Epithelial cell of esophagus (primary cell): ENCODE measurements at places on chromosomes 5 and 9.

DNA sequence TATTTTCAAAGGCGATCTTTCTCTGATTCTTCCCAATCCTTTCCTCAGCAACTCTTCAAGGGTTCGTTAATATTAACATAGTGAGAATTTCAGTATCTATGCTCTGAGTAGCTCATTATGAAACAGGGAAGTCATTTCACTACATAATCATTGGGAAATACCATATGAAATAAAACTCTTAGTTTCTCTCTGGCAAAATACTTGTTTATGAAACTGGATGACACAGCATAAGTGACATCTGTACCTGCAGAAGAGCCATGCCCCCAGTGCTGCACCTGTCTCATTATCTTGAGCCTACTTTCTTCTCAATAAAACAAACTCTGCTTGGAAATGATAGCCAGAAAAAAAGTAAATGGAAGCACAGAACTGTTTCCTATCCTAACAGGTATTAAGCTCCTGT lies 33.8 kb upstream of the OTULIN start:
- DNase-seq: no peak

GRCh38 chr9:116842658-116843057 lies 155.6 kb downstream of the TRIM32 start:
- peak; percentile 29 for DNase-seq

GRCh38 chr5:56112526-56113121 lies 117.9 kb upstream of the IL6ST start:
- DNase-seq: peak; percentile 90

GRCh38 chr5:116773926-116774325 lies 199.3 kb upstream of the SEMA6A start:
- no peak for DNase-seq

- no peak for DNase-seq
Measured at GRCh38 chr5:90170261-90170660, 239.3 kb downstream of the CETN3 start.

DNA sequence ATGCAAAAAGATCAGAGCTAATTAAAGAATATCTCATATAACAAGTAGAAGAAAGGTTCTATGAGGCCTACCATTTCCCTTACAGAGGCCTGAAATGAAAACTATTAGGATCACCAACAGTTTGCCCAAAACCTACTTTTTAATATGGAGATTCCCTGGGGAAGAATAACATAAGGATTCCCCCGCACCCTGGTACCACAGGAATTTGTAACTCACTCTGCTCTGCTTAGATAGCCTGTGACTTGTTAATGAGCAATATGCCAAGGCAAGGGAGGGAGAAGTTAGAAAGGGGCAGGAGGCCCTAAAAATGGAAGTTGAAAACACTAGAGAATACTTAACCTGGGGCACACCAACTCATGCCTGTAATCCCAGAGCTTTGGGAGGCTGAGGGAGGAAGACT lies 107.0 kb downstream of the CDH6 start:
- no peak for DNase-seq

DNA sequence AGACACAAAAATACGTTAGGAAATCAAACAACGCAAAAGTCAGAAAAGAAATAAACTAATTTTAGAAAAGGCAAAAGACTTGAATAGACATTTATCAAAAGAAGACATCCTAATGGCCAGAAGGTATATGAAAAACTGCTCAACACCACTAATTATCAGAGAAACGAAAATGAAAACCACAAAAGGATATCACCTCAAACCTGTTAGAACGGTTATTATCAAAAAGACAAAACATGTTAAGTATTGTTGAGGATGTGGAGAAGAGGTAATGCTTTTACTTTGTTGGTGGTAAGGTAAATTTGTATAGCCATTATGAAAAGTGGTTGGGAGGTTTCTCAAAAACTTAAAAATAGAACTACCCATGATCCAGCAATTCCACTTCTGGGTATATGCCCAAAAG lies 230.0 kb upstream of the RGMB start:
- DNase-seq: no peak

DNA sequence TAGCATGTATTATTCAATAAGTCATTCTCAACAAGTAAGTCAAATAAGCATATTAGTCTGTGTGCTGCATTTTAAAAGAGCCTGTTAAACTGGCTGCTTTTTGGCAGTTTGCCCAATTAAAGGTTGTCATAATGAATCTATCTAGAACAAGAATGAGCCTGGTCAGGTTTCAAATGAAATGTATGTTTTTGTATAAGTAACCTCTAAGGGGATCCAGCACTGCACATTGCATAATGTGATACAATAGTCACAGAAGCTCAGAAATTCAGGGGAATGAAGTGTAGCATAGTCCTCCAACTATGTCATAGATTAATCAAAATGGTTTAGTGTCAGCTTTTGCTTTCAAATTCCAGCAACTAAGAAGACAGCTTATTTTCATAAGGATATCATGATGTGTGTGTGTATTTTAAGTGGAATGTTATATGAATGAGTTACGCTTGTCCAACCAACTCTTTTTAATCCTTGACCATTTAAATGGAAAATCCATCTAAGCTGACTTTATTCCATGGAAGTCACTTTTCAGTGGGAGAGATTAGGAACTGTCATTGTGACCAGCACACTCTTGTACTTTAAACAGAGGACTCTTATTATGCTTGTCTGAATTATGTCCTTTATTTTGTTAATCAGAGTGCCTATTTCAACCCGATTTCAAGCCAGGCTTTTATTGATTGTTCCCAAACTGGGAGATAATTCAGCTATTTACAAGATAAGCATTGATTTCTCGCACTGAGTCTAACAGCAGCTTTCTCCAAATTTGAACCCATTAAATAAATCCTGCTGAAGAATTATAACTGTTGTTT lies 283.9 kb upstream of the ADAMTSL1 start:
- peak; percentile 72 for DNase-seq

DNA sequence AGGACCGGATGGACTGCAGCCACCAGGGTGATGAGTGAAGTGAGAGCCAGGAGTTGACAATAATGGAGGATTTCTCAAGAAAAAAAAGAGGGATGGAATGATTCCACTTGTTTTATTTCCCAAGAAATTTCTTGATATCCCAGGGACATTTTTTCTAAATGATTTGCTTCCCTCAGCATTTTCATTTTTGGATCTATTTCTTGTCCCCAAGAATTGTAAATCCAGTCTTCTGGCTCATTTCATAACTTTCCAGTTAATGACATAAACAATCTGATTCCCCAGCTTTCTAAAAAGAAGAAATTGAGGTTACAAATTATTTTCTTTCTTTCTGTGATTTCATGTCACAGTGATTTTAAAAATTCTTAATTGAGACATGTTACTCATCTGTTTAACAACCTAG lies 446.5 kb downstream of the PRR16 start:
- DNase-seq: no peak

DNA sequence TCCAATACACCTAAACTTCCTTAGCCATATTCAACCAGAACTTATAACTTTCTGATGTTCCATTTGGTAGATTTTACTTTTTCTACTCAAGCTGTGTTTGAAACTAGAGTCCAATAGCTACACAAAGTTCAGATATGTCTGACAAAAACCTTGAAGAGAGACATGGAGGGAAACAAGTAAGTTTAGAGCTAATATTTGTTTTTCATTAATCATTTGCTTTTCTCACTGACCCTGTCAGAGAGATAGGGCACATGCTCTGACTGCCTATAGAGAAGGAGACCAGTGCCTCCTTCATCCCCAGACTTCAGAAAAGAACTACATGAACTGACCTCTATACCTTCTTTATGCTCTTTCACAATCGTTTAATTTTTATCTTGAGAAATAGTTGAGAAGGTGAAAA lies 157.0 kb upstream of the PPP1R2B start:
- DNase-seq: no peak

DNA sequence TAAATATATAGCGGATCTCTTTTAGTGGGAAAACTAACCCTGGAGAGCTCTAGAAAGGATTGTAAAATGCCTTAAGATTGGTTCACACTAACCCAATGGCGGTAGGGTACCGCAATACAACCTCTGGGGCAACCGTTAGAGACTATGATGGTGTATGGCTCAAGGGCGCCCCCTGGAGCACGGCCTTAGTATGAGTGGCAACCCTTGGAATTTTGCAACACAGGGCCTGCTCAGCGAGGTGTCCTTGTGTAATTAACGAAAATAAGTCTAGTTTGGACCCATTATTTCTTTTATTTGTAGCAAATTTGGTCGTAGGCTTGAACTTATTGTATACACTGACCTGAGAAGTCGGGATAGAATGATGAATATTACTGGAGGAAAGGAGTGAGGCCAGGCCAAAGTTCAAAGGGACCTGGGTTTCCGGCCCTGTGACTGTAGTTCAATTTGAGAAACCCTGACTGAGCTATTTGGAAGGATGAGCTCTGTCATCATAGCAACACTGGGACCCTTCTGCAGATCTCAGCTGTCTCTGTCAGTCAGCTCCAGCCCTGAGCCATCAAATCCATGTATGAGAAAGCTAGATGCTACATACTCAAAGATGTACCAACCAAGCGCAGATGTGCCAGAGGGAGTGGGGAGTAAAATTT lies 54.8 kb downstream of the CAMK4 start:
- peak; percentile 73 for DNase-seq

DNA sequence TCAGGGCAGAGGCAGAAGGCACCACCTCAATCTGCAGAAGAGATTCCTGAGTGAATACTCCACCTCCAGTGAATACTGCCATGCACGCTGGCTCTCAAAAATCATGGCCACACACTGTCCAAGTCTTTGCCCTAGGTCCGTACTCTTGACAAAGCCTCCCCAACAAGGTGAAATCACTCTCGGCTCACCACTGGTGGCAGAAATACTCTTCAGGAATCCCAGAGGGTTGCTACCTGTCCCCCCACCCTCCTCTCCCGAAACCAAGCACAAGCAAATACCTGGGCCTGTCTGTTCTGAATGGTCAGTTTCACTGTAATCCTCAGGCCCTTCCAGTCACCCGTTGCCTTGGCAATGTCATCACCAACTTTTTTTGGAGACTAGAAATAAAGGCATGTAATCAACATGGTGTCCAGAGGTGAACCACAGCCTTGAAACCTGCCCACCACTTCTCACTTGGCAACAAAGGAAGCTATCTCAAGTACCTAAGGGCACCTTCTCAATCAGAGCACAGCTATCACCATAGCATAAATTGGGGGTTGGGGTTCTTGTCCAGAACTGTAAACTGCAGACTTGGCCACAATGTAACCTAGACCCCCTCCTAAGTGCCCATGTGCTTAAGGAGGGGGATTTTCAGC lies 1.8 kb downstream of the RPL12 start:
- DNase-seq: no peak

- no peak for DNase-seq
Measured at GRCh38 chr5:141811287-141812155, 66.7 kb downstream of the PCDH1 start.

GRCh38 chr5:39201160-39201780 lies 18.1 kb downstream of the FYB1 start:
- DNase-seq: no peak

DNA sequence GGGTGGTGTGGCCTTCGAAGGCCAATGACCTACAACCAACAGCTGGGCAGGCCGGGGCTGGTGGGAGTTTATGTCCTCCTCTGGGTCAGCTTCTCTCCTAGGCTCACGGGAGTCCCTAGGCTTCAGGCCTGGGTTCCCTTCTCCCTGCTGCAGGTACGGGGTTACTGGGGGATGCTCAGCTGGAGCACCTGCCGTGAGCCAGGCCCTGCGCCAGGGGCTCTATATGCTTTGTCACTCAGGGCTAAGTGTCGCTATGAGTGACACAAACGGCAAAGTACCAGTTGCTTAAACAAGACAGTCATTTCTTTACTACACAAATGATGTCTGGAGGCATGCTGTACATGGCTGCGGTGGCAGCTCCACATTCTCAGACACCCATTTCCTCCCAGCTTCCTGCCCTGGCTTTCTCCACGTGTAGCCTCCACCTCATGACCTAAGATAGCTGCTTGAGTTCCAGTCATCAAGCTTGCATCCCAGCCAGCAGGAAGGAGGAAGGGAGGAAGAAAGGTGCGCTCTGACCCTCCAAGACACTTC lies 22.5 kb upstream of the NINJ1 start:
- DNase-seq: no peak

GRCh38 chr5:160116991-160117390 lies 2.3 kb downstream of the PWWP2A start:
- DNase-seq: no peak

GRCh38 chr9:127219520-127219919 lies 45.1 kb upstream of the GARNL3 start:
- DNase-seq: no peak

DNA sequence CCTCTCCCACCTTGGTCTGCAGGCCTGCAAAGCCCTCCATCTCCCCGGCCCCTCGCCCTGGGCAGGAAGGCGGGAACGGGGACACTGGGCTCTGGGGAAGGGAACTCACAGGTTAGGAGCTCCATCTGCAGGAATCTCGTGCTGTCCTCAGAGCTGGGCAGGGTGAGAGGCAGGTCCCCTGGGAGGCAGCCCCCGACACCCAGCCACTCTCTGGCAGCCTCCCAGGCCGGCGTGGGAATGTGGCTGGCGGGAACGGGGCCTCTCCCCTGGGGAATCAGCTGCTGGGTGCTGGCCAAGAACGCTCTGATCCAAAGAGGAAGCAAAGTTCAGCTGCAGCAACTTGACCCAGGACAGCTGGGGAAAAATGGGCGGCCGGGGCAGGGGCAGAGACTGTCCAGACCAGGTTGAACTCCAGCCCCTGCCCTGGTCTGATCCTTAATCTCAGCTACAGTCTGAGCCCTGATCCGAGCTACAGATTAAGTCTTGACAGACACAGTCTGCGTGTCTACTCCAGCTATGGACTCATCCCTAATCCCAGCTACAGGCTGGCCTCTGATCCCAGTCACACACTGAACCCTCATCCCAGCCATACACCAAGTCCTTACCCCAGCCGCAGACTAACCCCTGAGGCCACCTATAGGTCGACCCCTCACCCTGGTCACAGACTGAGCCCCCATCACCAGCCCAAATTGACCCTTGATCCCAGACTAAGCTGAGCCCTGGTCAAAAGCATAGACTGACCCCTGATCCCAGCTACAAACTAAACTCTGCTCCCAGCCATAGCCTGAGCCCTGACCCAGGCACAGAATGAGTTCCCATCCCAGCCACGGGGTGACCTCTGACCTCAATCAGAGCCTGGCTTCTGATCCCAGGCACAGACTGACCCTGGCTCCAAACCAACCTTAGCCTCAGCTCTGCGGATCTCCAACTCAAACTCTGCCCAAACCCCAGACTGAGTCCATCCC lies 37.3 kb upstream of the EGFL7 start:
- DNase-seq: peak; percentile 71

- DNase-seq: no peak
Measured at GRCh38 chr5:90585337-90585986, 26.9 kb downstream of the ADGRV1 start.

GRCh38 chr5:16810208-16810854 lies 125.8 kb downstream of the MYO10 start:
- no peak for DNase-seq

DNA sequence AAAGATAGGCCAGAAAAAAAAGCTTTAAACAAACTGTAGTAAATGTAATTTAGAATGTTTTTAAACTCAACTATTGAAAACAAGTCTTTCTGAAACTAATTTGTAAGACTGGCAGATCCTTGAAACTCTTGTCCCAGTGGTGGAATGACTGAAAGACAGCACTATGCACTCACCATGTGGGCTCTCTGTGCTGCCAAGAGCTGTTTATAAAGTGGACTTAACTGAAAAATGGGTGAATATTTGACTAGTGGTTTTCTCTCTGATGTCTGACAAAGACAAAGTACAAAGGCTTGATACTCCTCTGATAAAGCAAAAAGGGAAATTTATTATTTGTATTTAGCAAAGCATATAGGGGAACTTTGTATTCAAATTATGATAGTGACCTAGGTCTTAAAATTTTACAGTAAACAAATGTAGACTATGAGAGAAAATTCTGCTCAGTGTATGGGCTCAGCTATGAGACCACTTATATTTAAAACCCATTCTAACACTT lies 635.4 kb downstream of the NR2F1-AS1 start:
- DNase-seq: no peak
